ENCODE measurements at places on chromosomes 16 and 17. TPM values are rescaled to one million over a fixed set of nuclear protein-coding genes. Genes with fewer than 3 reads are reported as not detected.

CIBAR2 gene
- not detected for total RNA-seq

CUEDC1 gene
- 33.0 TPM for total RNA-seq

SLC38A7 gene
- 18.3 TPM for total RNA-seq

HOXB13 gene
- total RNA-seq, result not detected

MYO15A gene
- 0.72 TPM for total RNA-seq

AURKB gene
- 7.0 TPM for total RNA-seq

SDK2 gene
- not detected for total RNA-seq

NECAB2 gene
- not detected for total RNA-seq

FBXL19 gene
- total RNA-seq, result 15.2 TPM

HAS3 gene
- 3.6 TPM for total RNA-seq

KIF2B gene
- total RNA-seq, result not detected

FASN gene
- total RNA-seq, result 170 TPM

CACNG5 gene
- total RNA-seq, result not detected

CCL1 gene
- not detected for total RNA-seq

MYH3 gene
- not detected for total RNA-seq

Data from cardiac atrium fibroblast (primary cell).